ENCODE measurements at places on chromosomes 2 and 18.

DNA sequence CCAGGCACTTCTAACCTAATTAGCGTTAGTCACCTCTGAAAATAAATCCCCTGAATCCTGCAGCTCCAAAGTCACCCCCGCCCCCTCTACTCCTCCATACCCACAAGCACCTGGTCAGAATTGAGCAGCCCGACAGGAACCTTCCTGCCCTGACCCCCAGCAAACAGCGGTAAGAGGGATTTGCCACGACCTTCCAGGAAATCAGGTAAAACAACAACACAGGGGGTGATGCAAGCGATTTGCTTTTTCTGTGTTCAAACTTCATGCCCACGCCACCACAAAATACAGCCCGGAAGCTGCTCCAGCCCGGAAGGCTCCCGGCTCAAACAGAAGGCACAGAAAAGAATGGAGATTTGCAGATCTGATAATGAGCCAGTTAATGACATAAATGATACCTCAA, 367.1 kb downstream of the GPD2 start:
- DNase-seq = no peak

DNA sequence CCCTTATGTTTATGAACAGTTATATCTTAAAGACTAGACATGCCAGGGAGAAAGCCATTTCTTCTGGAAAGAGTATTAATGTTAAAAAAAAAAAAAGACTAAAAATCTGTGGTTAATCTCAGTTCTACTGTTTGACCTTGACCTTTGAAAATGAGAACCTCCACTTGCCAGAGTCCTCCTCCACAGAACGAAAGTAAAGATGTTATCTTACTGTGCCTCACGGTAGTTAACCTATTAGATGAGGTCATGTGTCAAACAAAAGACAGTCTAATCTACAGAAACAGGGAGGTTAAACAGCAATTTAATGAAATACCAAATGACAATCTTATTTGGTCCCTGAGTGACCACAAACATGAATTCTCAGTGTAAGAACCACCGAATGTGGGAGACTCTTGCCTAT, 51.2 kb downstream of the SLC14A2 start:
- no peak for DNase-seq

- DNase-seq = no peak
These were observed 175.2 kb upstream of the SLC14A2 start for GRCh38 chr18:45439851-45440645.

DNA sequence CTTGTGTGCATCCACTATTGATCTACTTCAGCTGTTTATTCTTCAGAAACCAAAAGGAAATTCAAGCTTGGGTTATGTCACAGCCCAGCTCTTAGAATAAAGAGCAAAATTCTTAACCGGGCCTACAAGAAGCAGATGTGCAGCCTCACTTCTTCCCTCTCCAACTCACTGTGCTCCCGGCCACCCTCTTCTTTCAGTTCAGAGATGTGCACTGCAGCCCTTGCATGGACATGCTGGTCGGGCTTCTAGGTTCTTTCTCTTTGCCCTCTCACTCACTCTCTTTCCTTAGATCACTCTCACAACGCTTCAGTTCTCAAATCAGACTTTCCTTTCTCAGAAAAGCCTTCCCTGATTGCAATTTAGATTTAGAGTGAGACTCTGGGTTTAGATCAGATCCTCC, 104.1 kb downstream of the CHN1 start:
- no peak for DNase-seq

DNA sequence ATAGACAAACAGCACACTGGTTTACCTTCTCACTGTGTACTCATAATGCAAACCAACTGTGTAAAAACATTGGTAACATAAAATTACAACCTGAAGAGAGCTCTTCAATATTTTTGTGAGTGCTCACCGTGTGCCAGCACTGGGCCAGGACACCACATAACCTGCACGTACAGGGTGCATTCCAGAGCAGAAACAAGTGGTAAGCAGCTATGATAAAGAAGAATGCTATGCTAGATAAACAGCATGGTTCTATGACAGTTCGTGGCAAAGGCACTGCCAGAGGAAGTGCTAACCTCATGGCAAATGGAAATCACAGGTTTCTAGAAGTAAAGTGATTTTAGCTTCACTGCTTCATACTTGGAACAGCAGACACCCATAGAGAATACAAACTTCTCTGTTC, 343.5 kb downstream of the MTX2 start:
- DNase-seq = no peak

DNA sequence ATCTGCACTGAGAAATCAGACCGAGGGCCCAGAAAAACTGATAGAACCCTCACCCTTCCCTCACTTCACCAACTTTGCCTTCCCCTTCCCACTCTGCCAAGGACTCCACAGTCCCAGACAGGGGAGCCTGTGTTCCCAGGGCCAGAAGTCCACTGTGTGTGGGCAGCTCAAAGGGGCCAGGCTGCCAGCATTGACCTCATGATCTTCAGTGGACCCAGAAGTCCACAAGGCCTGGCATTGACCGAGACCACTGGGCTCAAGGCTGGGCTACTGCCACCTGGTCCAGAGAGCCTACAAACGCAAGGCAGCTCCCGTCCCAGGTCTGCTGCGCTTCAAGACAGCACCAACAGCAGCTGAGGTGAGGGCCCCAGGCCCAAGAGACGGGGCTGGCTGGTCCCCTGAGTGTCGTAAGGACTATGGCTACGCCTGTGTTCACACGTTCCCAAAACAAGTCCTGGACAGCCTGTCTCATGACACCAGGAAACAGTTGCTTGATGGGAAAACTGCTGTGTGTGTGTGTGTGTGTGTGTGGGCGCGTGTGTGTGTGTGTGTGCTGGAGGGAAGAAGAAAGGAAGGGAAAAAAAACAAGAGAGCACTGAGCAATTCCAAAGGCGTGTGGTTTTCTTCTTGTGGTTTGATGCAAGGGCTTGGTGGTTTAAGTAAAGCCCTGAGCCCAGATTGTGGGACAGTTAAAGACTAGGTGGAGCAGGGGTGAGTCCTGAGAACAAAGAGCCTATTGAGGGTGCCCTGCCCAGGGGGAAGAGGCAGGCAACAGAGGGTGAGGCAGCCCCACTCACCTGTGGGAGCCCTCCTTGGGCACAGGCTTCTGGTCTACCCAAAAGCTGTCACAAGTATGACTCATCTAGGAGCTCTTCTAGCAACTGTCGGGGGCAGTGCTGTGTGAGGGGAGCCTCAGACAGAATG, 46.6 kb upstream of the ZBTB7C start:
- DNase-seq = no peak

- no peak for DNase-seq
These were observed 705 bp downstream of the YES1 start for GRCh38 chr18:811182-811891.

DNA sequence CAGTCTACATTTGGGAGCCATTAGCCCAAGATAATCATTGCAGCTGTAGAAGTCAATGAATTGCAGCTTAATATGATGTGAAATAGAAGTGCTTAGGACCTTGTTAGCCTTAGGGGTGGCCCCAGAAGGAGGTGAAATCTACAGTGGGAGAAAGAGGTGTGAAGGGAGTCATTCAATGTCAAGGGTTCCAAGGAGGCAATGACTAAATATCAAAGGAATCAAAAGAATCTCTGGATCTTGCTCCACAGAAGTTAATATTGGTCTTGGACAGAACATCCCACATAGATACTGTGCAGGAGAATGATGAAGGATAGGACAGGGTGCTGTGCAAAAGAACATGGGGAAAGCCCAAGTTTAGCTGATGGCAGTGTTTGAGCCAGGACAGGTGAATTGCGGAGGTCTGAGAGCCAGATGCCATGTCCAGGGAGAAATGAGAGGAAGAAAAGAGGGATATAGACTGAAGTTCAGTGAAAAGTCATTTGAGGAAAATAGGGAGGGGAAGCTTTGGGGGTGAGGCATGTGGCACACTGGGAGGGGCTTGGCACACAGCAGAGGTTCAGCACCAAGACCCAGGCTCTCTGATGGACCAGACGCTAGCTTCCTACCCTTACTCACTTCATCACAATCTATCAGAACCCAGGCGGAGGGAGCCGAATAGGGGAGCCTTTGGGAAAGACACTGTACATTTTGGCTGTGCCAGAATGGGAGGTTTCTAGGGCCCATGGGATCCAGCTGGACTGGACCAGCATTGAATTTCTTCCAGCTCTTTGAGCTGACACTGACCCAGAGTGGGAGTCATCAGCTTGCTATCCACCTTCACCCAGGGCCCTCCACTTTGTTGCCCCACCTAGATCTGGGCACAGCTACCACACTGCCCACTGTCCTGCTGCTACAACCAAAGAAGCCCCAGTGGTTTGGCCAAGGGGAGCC, 2.2 kb downstream of the IL1F10 start:
- DNase-seq = no peak

DNA sequence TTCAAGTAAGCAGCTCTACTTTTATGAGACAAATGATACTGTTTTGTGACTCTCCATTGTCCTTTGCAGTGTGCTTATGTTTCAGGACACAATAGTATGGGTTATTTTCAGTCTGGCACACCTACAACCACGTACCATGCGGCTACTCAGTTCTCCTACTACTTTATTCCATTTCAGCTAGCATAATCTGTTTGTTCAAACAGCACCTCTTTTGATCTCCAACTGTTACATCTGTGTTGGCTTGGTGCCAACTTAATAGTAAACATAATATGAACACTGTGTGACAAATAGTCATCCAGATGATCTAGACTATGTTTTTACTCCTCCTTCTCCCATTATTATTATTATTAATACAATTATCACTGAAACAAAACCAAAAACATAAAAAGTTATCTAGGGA, 40.5 kb downstream of the MYO3B start:
- no peak for DNase-seq

GRCh38 chr18:6646801-6647200, 82.7 kb upstream of the ARHGAP28 start:
- no peak for DNase-seq

GRCh38 chr18:73006331-73006730, 138.5 kb upstream of the NETO1 start:
- no peak for DNase-seq

- DNase-seq = no peak
These were observed 17.2 kb downstream of the BOK start for GRCh38 chr2:241575624-241576292.

GRCh38 chr2:150307258-150307657, 180.2 kb downstream of the RND3 start:
- DNase-seq = no peak

DNA sequence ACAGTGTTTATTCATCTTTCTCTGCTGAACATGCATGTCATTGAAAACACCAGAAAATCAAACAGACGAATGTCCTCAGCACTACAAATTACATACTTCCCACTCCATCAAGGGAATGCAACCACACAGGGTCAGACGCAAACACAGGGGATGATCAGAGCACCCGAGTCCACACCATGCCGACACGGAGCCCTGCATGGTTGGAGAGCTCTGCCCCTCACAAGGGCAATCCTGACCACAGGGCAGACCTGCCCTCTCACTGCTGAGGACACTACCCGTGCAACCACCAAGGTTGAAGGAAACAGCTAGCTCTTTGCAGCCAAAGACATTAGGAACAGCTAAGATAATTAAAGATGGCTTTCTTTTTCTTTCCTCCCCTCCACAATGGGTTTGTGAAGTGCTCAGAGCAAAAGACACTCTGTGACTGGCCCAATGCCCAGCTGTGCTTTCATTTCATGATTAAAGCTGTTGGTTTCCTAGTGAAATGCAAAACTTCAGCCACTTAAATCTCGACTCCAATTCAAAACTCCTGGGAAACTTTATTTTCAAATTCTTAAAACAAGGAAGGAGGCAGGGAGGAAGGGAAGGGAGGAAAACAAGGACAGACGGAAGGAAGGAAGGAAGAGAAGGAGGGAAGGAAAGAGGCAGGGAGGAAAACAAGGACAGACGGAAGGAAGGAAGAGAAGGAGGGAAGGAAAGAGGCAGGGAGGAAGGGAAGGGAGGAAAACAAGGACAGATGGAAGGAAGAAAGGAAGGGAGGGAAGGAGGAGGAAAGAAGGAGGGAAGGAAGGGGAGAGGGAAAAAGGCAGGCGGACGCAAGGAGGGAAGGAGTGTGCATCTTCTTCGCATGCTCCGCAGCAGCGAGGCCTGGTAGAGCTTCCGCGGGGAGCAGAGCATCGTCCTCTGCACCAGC, 65.8 kb downstream of the NDUFA10 start:
- no peak for DNase-seq

GRCh38 chr2:179746981-179747380, 114.4 kb downstream of the ZNF385B start:
- no peak for DNase-seq

- DNase-seq = no peak
These were observed 97.5 kb downstream of the SH3YL1 start for GRCh38 chr2:166381-166780.

DNA sequence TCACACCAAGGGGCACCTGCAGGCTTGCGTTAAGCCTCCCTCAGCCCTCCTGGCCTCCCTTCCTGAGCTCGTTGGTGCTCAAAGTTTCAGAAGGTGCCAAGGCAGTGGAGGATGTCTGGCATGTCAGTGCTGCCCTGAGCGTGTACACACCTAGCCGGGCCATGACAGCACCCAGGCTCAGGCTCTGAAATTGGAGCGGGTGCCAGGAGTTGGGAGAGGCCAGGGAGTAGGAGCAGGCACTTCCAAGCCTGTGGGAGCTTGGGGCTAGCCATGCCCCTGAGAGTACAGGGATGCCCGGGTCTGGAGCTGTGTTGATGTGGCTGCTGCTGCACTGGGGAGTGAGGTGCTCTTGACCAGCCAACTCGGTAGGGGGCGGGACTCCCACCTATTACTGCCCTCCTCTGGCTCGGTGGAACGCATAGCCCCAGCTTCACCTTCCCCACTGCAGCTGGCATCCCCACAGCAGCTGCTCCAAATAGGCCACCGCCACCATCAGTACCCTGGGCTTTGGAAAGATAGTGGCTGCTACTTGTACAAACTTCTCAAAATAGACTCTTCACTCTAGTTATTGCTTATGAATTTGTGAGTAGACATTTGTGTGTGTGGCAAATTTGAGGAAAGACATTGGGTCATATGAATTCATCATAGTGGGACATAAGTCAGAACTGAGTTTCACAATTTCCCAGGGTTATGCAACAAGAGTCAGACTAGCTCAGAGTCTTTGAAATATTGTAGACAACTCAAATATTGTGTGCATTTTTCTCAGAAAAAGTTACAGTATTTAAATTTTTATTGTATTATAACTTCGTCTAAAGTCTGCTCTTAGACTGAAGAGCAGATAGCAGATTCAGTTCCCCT, 6.8 kb upstream of the PCARE start:
- no peak for DNase-seq
